ENCODE measurements at places on chromosomes 11 and 22. TPM values are rescaled to one million over a fixed set of nuclear protein-coding genes. Genes with fewer than 3 reads are reported as not detected.

DAGLA gene
- total RNA-seq = 0.18 TPM

CD3G gene
- not detected for total RNA-seq

PDGFD gene
- 0.11 TPM for total RNA-seq

ESAM gene
- not detected for total RNA-seq

P2RY2 gene
- 6.3 TPM for total RNA-seq

RAB38 gene
- total RNA-seq = 75.2 TPM

C2CD2L gene
- total RNA-seq = 6.8 TPM

TRIM77 gene
- total RNA-seq = not detected

NUCB2 gene
- 60.3 TPM for total RNA-seq

CCDC116 gene
- 0.07 TPM for total RNA-seq

CHRM4 gene
- not detected for total RNA-seq

PHLDA2 gene
- total RNA-seq = 36.9 TPM

EIF3D gene
- 268 TPM for total RNA-seq

OR10A2 gene
- not detected for total RNA-seq

PGA4 gene
- not detected for total RNA-seq

OR5P2 gene
- total RNA-seq = 0.07 TPM

UBE2L3 gene
- total RNA-seq = 92.2 TPM

KCNQ1OT1 gene
- 0.25 TPM for total RNA-seq

PGR gene
- 0.04 TPM for total RNA-seq

KCNJ5 gene
- 0.95 TPM for total RNA-seq

BTBD18 gene
- total RNA-seq = not detected

Data from foreskin keratinocyte (primary cell).